ENCODE measurements at places on chromosomes 13 and 19.
A peak's percentile ranks its signal among the peaks of the same experiment; 100 is the strongest.

DNA sequence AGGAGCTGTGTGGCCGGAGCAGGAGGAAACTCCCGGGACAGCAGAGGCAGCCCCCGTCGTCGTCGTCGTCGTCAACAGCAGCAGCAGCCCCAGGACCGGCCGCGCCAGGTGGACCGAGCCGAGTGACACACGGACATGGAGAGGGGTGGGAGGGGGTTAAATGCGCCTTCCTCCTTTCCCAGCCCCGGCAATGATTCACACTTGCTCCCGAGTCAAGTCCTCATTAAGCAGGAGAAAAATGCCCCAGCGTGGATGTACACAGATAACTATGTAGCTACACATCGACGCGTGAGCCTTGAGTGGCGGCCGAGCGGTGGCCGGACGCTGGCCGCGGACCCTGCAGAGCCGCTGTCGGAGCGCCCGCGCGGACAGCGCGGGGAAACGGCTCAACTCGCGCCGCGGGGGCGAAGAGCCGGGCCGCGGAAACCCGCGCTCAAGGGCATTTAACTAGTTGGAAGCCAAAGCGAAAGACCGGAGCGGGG, 645 bp downstream of the UBL3 start:
- peak overlapping the region; percentile 83 for H3K4me3 ChIP-seq
- H3K27ac ChIP-seq, result peak overlapping the region; percentile 89
- DNase-seq, result no peak
- H3K36me3 ChIP-seq, result peaks cover 1% of the 10 kb centered on the region
- peaks cover 40% of the 10 kb centered on the region for H3K4me1 ChIP-seq

- no peak overlapping the region for H3K27ac ChIP-seq
- no peak overlapping the region for H3K4me3 ChIP-seq
- DNase-seq, result peak; percentile 68
Observed at GRCh38 chr13:113851826-113852535, 11.9 kb downstream of the GAS6 start.

- no peaks in the 10 kb centered on the region for H3K36me3 ChIP-seq
- no peak overlapping the region for H3K4me3 ChIP-seq
- peaks cover 9% of the 10 kb centered on the region for H3K4me1 ChIP-seq
- no peak overlapping the region for H3K27ac ChIP-seq
- H3K27me3 ChIP-seq, result no peaks in the 10 kb centered on the region
Observed at GRCh38 chr13:29886446-29886845, 36.0 kb upstream of the UBL3 start.

GRCh38 chr13:99819967-99820366, 151.6 kb downstream of the ZIC5 start:
- DNase-seq, result no peak
- peaks cover 3% of the 10 kb centered on the region for H3K36me3 ChIP-seq
- H3K27ac ChIP-seq, result no peak overlapping the region

- peaks cover 69% of the 10 kb centered on the region for H3K4me1 ChIP-seq
- no peak overlapping the region for H3K4me3 ChIP-seq
- H3K27ac ChIP-seq, result no peak overlapping the region
- no peaks in the 10 kb centered on the region for H3K27me3 ChIP-seq
- no peaks in the 10 kb centered on the region for H3K36me3 ChIP-seq
- no peak for DNase-seq
Observed at GRCh38 chr13:44304433-44304725, 69.2 kb upstream of the SERP2 start.

GRCh38 chr19:12801466-12802266, at the start of the genes PRDX2 and THSD8:
Gene PRDX2, minus strand, starts transcription at chr19:12801800. Its CDS starts 539 bp downstream, at chr19:12801261.
Gene THSD8, plus strand, starts transcription at chr19:12802069. Its CDS starts 3 bp downstream, at chr19:12802072.
- peak within 1 kb of the TSS; percentile 70 for H3K27ac ChIP-seq
- no peak for DNase-seq
- H3K27me3 ChIP-seq, result no peaks in the 10 kb centered on the region

- H3K27ac ChIP-seq, result no peak overlapping the region
- no peaks in the 10 kb centered on the region for H3K4me1 ChIP-seq
- DNase-seq, result no peak
- H3K4me3 ChIP-seq, result no peak overlapping the region
Observed at GRCh38 chr19:21046489-21046888, 26.0 kb downstream of the ZNF430 start.

- no peak for DNase-seq
- no peak overlapping the region for H3K4me3 ChIP-seq
- no peaks in the 10 kb centered on the region for H3K27me3 ChIP-seq
- H3K4me1 ChIP-seq, result no peaks in the 10 kb centered on the region
- no peaks in the 10 kb centered on the region for H3K36me3 ChIP-seq
Observed at GRCh38 chr13:24875566-24875965, 111.6 kb downstream of the RNF17 start.

- H3K36me3 ChIP-seq, result peaks cover 3% of the 10 kb centered on the region
- no peaks in the 10 kb centered on the region for H3K27me3 ChIP-seq
- peak overlapping the region; percentile 99 for H3K27ac ChIP-seq
- peak; percentile 28 for DNase-seq
- peaks cover 94% of the 10 kb centered on the region for H3K4me1 ChIP-seq
Observed at GRCh38 chr13:21012841-21013681, 48.3 kb downstream of the LATS2 start.

DNA sequence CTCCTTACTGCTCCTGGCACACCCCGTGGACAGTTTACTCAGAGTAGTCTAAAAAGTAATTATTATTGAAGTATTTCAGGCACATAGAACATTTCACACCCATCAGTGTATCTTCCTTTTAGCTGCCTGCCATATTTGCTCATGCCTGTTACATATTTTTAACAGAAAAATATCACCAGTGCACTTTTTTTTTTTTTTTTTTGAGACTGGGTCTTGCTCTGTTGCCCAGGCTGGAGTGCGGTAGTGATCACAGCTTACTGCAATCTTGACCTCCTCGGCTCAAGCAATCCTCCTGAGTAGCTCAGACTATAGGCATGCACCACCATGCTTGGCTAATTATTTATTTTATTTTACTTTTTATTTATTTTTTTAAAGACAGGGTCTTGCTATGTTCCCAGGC, 40.7 kb upstream of the GPI start:
- no peak overlapping the region for H3K27ac ChIP-seq
- peaks cover 29% of the 10 kb centered on the region for H3K36me3 ChIP-seq
- no peak overlapping the region for H3K4me3 ChIP-seq
- H3K4me1 ChIP-seq, result peaks cover 28% of the 10 kb centered on the region
